ENCODE measurements at places on chromosomes 7 and 10.

- DNase-seq = no peak
Observed at GRCh38 chr10:105146436-105146835, 505.3 kb downstream of the SORCS3 start.

GRCh38 chr7:107469929-107470328, at the start of gene GPR22:
GPR22 (plus strand) TSS chr7:107470057; CDS start chr7:107474061, 4,004 bp downstream.
- DNase-seq = no peak

GRCh38 chr7:131638641-131639430, 82.4 kb upstream of the PODXL start:
- no peak for DNase-seq

- no peak for DNase-seq
Observed at GRCh38 chr10:29555746-29556481, 78.9 kb downstream of the SVIL start.

- DNase-seq = no peak
Observed at GRCh38 chr10:14416308-14416700, 85.6 kb upstream of the FRMD4A start.

DNA sequence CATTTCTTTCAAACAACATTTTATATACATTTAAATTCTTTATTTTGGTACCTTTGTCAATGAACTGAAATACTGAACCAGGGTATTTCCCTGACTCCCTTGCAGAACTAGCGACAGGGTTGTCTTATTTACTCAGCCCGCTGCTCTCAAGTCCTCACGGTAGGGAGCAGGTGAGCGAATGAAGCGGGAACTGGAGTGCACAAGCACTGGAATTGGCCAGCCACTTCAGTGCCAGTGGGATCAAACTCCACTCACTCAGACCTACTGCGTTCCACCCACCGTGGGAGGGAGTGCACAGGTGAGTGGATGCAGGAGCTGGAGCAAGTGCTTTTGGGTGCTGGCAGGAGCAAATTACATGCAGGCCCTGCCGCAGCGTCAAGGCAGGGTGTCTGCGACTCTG, 28.1 kb upstream of the NEUROD6 start:
- peak; percentile 73 for DNase-seq

GRCh38 chr10:59865101-59865500, 41.3 kb downstream of the CCDC6 start:
- no peak for DNase-seq

DNA sequence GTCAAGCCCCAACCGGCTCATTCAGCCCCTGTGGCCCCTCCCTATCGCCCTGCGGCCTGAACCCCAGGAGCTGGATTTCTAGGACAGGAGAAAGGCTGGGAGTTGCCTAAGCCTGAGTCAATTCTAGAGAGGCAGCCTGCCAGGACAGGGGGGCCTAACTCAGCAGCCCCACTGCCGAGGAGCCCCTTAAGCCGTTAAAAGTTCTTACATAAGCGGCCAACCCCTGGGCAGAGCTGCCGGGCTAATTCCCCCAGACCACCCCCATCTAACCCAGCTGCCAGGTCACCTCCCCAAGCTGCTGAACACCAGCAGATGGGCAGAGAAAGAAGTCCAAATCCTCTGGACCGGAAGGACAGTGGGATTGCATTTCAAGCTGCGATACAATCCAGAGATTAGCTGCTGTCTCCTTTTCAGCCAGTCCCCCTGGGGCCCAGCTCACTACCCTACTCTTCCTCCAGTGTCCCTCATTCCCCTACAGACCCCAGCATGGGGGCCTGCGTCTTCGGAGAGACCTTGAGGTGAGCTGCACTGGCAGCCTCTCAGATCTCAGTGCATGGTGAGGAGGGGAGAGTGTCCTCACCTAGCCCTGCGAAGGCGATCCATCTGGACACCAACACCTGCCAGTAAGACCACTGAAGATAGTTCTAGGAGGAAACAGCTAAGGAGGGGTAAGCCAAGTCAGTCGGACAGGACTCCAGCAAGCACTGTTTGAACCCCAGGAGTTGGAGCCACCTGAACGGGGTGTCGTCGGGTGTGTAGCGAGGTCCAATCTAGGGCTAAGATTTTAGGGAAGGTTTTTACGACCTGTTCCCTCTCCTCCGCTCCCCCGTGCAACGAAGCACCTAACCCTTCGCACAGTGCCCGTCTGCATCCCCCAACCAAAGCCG, 830 bp downstream of the IMPDH1 start:
- DNase-seq = no peak

GRCh38 chr10:8379906-8380832, 325.7 kb downstream of the GATA3 start:
- DNase-seq = no peak

DNA sequence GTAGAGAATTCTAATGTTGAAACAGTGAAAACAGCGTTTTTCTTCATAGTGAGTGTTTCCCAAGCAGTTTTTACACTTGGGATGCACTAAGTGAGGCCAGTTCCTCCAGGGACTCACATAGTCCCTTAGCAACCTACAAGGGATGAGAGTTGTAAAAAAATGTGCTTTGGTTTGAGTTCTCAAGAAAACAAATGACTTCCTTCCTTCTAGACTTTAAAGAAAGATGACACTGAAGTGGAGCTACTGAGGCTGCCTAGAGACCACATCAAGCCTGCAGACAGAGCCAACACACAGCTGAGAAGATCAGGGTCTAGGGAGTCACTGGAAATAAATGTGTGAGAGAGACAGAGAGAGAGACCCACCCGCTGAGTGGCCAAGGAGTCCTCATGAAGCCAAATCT, 264.4 kb downstream of the TNS3 start:
- no peak for DNase-seq

DNA sequence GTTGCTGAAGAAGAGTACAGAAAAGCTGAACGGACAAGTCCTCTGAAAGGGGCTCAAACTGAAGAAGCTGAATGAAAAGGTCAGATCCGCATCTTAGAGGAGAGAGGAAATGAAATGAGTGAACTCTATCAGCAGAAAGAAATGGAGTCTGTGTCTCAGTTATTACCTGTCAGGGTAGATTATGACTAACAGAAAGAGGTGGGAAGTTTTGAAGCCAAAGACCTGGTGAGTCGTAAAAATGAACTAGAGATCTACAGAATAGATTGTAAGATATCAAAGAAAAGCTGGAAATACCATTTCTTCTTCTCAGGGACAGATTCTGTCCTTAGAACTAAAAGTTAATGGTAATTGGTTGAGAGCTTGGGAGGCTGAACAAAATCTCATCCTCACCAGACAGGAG, 11.1 kb upstream of the MBL2 start:
- DNase-seq = no peak

DNA sequence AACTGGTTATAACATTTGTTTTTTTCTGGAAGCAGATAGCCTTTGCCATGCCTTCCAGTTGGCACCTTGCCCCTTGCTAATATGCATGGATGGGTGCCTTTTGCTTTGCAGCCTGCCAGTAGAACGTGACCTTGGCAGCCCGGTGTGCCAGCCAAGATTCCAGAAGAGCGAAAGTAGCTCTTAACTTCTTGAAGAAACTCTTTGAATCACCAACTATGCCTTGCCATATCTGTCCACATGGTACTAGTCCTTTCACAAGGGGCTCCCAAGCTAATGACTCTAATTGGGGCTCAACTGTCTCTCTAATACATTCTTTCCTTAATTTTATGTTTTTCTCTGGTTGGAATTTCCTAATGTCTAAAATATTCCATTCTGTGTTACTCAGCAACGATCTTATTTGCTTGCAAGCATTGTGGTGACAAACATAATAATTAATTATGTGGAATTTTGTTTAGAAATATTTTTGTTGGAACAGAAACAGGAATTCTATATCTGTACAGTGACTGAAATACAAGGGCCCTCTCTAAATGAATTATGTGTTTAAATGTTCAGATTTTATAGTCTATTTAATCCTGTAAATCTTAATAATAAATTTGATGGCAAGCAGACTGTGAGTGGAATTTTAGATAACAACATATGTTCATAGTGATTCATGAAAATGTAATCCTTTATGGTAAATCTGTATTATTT, 45.8 kb downstream of the HDAC9 start:
- no peak for DNase-seq

DNA sequence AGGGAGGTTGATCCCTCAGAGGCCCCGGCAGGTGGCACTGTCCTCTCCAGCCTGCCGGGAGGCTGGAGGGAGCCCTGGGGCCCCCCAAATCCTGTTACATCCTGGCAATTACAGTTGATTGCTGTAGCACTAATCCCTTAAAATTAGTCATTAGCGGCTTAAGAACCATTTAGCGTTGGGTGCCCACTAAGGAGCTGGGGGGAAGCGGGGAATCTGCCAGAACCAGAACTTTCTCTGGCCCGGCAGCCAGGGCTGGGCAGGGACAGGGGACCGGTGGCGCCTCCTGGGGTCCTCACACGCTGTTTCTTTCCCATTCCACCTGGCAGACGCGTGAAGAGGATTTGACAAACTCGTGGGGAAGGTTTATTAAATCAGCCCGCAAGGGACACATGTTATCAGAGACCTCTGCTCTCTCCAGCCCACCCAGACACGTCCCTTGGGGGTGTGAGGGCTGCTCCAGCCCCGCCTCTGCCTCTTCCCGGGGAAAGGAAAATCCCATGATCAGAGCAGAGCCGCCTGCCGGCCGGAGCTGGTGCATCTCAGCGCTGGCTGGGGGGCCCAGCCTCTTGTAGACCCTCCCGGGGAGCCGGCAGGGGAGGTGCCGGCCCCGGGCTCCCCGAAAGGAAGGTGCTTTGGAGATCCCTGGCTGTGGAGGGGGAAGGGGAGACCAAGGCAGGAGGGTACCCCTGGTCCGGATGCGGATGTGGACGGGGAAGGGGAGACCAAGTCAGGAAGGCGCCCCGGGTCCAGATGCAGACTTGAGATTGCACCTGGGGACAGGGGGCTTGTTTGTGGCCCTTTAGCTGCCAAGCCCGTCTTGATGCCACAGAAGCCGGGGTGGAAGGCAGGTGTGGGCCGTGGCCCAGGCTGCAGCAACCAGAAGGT, 142.7 kb downstream of the ELFN1 start:
- DNase-seq = no peak

DNA sequence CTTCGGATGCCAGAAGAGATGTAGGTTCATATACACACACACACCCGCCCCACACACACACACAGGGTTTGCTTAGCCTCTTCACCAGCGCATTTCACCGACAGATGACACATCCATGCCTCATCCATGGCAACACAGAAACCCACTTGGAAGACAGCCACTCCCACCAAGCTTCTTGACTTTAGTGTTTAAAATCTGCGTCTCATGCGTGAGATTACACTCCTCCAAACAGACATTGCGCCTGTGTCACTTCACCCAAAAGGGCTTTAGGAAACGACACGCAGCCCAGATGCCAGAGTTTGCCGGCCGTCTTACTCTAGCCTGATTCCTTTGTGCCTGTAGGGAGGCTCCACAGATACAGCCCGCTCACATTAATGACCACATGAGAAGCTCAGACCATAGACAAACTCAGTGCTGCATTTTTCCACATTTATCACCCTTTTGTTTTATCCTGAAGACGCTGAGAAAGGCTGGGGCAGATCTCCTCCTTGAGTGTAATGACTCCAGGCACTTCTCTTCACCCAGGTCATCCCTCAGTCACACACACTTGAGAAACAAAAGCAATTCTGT, 73.8 kb downstream of the DIP2C start:
- DNase-seq = no peak

GRCh38 chr7:111535142-111535870, 27.0 kb downstream of the IMMP2L start:
- no peak for DNase-seq

DNA sequence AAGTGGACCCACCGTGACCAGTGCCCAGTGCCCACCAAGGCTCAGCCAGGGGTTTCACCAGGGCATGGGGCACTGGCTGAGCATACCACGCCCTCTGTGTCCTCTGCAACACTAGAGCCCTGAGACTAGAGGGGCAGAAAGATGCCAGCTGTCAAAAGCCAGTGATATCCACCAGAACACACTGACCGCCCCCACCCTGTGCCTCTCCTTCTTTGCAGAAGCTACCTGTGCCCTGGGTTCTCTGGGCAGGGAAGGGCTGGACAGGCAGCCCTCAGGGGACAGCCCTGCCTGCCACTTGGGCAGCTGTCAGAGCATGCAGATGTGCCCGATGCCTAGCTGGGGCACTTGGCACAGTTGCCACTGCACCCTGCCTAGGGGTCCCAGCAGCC, 494 bp downstream of the VSIR start:
- no peak for DNase-seq

GRCh38 chr7:266851-267840, 22.8 kb upstream of the FOXL3 start:
- DNase-seq = peak; percentile 45

- DNase-seq = no peak
Observed at GRCh38 chr7:75772081-75773077, at the start of gene CCL26. CCL26 (minus strand) TSS chr7:75772211; CDS start chr7:75772176, 35 bp downstream.

DNA sequence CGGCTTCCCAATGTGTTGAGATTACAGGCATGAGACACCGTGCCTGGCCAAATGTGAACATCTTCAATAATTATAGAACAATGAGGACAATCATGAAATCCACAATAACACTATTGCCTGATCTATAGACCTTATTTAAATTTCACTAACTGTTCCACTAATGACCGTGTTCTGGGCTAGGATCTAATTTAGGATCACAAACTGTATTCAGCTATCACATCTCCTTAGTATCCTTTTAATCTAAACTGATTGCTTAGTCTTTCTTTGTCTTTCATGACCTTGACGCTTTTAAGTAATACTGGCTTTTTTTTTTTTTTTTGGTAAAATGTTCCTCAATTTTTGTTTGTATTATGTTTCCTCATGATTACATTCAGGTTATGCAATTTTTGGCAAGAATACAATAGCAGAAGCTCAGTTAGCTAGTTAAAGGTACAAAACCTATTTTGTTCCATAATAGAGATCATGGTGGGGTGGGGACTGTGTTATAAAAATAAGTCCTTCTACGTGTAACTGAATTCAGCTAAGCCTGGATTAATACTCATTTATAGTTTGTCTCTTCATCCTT, 158.4 kb downstream of the AOAH start:
- DNase-seq = no peak

DNA sequence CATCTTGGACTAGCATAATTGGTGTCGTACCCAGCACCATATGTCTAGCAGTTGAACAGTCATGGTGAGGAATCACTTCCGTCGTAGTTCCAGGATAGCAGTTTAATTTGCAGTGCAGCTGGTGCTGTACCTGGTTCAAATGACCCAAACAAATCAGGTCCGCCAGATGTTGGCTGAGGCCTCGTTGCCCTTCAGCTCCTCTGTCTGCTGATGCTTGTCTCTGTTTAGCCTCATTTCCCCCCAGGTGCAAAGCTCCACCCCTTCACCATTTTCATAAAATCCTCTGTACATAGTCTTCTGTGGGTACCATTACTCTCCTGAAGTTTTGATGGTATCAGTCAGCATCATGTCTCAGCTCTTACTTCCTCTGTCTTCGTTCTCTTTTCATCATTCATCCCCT, 35.1 kb downstream of the UMAD1 start:
- no peak for DNase-seq

DNA sequence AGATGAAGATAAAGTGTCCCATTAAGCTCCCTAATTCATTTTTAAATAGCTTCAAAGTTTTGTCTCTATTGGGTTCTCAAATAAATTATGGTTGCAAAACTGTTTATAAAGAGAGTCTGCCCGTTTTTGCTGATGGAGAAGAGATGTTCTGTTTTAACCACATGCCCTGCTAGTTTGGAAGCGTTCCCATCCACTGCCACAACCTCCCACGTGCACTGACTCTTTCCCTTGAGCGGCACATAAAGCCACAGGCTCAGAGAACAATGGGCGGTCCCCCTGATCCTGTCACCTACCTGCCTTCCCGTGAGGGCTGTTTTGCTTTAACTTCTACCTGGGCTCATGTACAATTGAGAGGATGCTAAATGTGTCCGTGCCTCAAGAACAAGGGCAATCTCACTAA, 65.5 kb downstream of the CPVL start:
- peak; percentile 26 for DNase-seq

GRCh38 chr10:86506499-86506898, 15.1 kb downstream of the WAPL start:
- DNase-seq = no peak
